Left ventricle myocardium inferior (tissue), 1 donor: ENCODE measurements at places on chromosomes 7 and 10. TPM values are rescaled to one million over a fixed set of nuclear protein-coding genes. Genes with fewer than 3 reads are reported as not detected.

Gene IGF2BP3
- total RNA-seq, result 0.38 TPM

Gene CYP3A5
- not detected for total RNA-seq

Gene SYCE1
- total RNA-seq, result 0.44 TPM

Gene FAM237B
- not detected for total RNA-seq

Gene WIPF3
- total RNA-seq, result 8.0 TPM

DNA sequence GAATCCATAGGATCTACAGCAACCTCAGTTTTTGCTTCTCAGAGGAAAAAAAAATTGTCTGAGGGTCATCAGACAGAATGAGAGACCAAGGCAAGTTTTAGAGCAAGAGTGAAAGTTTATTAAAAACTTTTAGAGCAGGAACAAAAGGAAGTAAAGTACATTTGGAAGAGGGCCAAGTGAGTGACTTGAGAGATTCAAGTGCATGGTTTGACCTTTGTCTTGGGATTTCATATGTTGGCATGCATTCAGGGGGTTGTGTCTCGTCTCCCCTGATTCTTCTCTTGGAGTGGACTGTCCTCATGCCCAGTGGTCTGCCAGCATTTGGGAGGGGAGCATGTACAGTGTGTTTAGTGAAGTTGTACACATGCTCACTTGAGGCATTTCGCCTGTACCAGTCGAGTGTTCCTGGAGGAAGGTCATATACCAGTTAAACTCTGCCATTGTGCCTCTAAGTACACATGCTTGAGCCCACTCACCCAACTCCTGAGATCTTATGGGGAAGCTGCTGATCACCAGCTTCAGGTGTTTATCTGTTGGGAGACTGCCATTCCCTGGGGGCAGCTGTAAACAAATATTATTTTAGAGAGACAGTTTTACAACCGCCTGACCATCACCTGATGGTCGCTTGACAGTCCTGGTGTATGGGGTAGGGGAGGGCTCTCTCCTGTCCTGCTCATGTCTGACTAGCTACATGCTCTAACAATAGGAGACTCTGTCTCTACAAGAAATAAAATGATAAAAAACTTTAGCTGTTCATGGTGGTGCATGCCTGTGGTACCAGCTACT is 109.4 kb downstream of the EEPD1 start:
- DNase-seq, result no peak

GRCh38 chr10:59628456-59628855 is 81.2 kb downstream of the SLC16A9 start:
- DNase-seq, result no peak

- no peak for DNase-seq
Observed at GRCh38 chr10:48417374-48417773, 110.9 kb downstream of the MAPK8 start.

DNA sequence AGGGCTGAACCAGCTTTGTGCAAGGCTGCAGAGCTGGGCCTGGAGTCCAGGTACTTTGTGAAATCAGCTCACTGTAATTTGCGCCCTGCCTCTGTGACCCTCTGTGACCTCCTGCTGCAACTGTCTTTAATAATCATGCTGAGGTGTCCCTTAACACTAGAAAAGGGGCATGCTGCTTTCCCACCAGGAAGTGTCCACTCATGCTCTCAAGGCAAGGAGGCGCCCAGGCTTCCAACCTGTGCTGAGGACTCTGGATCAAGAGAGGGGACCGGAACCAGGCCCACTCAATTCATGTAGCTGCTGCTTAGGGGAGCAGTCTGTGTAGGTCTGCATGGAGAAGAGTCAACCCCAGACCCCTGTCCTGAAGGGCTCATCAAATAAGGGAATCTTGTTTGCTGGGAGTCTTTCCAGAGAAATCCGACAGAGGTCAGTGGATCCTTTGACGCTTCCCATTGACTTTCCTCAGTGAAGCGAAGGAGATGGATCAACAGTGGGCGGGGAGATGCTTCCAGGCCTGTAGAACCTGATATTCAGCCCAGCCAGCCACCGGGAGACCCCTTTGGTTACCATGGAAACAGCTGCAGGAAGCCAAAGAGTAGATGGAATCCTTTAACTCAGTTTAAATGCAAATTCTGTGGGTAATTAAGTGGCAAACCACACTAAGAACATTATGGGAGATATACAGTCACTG is 945.9 kb downstream of the GRID1 start:
- no peak for DNase-seq

DNA sequence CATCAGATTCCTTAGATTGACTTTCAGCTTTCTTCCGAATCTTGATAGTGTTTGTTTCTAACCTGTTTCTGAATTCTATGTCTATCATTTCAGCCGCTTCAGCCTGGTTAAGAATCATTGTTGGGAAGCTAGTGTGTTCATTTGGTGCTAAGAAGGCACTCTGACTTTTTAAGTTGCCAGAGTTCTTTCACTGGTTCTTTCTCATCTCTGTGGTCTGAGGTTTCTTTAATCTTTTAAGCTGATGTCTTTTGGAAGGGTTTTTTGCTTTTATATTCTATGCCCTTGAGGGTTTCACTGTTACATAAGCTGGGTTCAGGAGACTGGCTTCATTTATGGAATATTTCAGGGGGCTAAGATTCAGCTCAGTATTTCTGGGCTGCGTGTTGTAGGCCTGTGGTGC is 104.5 kb upstream of the PRSS58 start:
- no peak for DNase-seq

- no peak for DNase-seq
Observed at GRCh38 chr10:131934769-131935168, 34.0 kb downstream of the PPP2R2D start.

GRCh38 chr7:15972862-15973275 is 286.4 kb upstream of the MEOX2 start:
- DNase-seq, result no peak

DNA sequence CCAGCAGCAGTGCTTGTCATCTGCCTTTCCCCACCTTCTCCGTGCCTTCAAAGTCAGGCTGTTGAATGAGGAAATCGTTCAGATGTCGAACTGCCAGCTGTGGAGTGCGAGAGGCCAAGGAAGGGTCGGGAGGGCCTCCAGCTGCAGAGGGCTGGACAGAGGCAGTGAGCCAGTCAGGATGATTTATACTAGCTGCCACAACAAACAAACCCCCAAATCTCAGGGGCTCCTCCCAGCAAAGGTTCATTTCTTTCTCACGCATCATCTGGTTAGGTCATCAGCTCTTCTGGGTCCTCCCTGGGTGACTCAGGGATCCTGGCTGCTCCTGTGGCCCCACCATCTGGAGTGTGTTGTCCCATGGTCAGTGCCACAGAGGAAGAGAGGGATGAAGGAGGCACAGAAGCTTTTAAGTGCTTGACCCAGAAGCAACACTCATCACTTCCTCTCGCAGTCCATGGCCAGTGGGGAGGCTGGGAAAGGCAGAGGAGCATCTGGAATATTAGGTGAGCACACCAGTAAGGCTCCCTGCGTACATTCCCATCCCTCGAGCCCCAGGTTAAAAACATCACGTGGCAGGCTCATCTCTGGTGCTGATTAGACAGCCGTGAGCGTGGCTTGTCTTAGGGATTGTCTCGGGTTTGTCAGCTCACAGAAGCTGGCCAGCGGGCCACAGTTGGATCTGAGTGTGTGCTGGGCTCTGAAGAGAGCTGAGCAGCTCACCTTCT is 140.7 kb downstream of the RGS10 start:
- peak; percentile 82 for DNase-seq

- DNase-seq, result no peak
Observed at GRCh38 chr10:77228559-77228958, 409.0 kb downstream of the KCNMA1 start.

DNA sequence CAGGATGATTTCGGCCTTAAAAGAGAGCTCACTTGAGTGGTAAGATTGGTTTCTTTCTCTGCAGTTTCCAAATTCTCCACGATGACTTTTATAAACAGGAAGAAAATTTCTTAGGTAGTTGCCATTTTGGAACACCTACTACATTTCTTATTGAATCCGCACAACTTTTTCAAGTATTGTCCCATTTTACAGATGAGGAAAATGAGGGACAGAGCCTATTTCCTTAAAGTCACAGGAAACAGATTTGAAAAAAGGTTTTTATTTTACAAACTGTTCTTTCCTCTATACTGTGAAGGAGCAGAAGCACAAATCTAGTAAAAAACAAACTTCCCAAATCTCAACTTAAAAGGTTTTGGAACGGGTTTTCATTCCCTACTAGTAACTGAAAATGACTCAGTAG is 2.7 kb downstream of the YWHAG start:
- no peak for DNase-seq
